ENCODE measurements at places on chromosomes 6 and 20.

DNA sequence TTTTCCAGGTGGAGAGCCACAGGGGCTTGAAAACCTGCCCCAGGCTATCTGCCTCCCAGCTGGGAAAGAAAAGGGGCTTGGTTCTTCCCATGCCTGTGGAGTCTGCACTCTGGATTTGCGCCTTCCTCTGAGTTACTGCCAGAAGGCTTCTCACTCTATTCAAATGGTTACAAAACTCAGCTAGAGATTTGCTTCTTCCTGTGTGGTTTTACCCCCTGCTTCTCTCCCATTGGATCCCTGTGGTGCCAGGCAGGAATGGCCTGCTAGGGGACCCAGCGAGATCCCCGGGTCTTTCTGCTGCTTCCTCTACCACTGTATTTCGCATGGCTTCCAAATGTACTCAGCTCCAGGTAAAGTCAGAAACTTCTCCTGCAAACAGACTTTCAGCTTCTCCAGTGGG lies 192.0 kb upstream of the HS3ST5 start:
- DNase-seq = no peak

- no peak for DNase-seq
Observed at GRCh38 chr6:119533603-119534279, 184.2 kb upstream of the MAN1A1 start.

DNA sequence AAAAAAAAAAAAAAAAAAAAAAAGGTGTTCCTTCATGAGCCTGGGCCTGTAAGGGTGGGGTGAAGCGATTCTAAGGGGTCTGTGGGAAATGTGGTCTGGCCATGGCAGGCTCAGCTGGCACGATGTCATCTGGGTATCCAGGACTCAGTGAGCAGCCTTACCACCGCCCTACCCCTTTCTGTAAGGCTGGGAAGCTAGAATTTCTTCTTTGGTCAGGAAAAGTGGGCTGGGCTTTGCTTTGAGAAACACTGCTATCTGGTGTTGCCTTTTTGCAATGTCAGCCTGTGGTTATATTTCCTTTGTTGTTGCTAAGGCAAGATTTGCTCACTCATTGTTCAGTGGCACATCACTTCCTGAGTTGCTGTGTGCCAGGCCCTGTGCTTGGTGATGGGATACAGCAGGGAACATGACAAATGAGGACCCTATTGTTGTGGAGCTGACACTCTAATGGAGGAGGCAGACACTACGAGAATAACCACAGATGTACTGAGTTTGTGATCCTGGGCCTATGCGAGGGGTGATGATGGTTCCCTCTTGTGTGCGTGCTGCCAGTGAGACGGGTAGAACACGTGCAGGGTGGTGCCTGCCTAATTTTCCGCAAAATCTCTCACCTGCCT lies 45.9 kb upstream of the ZNFX1 start:
- DNase-seq = peak; percentile 42

- DNase-seq = no peak
Observed at GRCh38 chr6:100347901-100348550, 116.7 kb downstream of the SIM1 start.

GRCh38 chr20:17904027-17904426 lies 64.6 kb downstream of the SNX5 start:
- no peak for DNase-seq

GRCh38 chr20:44509762-44510161 lies 12.1 kb downstream of the SERINC3 start:
- no peak for DNase-seq

- DNase-seq = no peak
Observed at GRCh38 chr6:151482290-151482689, 11.5 kb upstream of the CCDC170 start.

- no peak for DNase-seq
Observed at GRCh38 chr6:142455957-142456589, 154.3 kb downstream of the ADGRG6 start.

DNA sequence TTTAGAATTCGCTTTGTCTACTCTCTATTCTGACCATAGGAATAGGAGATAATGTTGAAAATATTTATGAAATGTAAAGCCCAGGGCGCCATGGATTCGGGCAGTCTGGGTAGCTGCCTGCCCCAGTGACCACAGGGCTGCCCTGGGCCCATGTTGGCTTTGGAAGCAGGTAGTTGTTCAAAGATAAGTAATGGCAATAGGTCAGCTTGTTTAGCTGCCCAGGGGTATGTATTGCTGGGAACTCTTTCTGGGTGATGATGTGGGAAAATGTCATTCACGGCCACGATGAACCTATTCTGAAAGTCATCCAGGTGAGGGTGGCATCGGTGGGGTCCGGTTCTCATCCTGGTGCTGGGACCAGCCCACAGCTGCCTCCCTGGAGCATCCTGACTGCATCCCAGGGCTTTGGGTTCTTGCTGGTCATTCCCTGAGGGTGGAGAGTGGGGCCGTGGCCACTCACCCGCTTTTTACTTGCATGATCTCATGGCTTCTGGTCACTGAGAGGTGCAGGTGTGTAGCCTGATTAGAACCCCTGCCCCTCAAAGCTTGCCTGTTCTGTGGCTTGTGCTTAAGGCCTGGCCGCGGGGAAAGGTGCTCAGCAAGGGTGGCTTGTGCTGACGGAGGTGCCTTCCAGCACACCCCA lies 102.8 kb downstream of the ERMARD start:
- no peak for DNase-seq

GRCh38 chr6:22399693-22400092 lies 102.9 kb upstream of the PRL start:
- DNase-seq = no peak

DNA sequence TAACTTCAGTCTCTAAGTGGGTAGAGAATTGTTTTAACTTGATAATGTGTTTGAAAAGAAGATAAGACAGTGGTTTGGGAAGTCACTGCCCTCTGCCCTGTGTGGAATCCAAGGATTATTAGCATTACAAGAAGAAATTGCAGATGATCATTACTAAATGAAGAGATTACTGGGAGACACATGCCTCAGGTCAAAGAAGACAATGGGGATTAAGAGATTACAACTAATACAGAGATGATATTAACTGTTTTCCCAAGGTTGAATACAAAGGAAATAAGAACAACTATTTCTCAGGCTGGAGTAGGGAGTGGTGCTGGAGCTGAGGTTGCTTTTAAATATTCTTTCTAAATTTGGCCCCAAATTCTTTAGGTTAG lies 166.0 kb downstream of the TRMT11 start:
- no peak for DNase-seq

GRCh38 chr20:17966432-17967310 lies 1.9 kb downstream of the SNX5 start:
- DNase-seq = peak; percentile 28

GRCh38 chr6:117496383-117496990 lies 14.0 kb downstream of the DCBLD1 start:
- DNase-seq = no peak

GRCh38 chr6:18513253-18513798 lies 126.2 kb downstream of the RNF144B start:
- no peak for DNase-seq

DNA sequence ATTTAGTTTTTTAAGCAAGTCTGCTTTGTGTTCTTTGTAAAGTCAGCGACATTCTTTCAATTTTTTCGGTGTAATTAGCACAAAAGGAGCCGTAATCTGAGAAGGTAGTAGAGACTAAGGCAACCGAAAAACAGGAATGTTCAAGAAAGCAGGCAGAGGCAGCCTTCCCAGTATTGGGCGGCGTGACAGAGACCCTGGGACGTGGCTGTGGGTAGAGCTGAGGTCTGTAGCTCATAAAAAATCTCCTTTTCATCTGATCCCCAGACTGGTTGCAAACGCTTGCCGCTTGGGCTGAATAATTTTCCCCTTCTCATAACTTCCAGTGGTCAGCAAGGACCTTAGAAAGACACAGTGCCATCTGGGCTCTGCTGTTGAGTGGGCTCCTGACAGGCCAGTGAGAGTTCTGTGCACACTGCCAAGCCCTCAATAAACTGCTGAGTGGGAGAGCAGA lies 30.8 kb downstream of the GNAS start:
- DNase-seq = no peak

GRCh38 chr6:166006900-166007301 lies 160.8 kb downstream of the TBXT start:
- DNase-seq = no peak

DNA sequence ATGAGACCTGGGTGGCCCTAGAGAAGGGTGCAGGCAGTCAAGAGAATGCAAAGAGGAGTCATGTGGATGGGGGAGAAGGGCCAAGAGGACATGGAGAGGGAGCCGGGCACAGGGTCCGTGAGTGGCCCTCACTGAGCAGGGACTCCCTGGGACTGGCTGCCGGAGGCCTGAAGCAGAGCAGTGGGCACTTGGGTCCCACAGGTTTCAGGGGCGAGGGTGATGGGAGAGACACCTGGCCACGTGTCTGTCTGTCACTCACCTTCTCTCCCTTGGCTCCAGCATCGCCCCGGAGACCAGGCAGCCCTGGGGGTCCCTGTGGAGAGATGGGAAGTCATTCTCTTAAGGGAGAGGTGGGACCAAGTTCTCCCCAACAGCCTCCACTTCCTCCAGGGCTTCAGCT lies 25.5 kb downstream of the COL11A2 start:
- no peak for DNase-seq

DNA sequence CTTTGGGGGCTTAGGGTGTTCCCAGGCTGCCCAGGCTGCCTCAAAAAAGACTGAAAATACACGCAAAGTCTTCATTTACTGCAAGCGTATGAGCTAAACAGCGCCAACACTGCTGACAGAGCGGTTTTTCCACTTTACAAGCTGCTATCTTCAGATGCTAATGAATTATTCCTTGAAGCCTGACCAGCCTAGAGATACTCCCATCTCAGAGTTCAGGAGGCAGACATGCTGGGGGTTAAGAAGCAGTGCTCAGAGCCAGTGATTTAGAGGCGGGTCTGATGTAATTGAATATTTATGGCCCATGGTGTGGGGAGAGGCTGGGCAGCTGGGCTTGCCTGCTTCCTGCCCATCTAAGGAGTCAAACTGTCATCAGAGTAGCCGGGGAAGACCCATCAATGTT lies 241.4 kb downstream of the SLC24A3 start:
- no peak for DNase-seq

DNA sequence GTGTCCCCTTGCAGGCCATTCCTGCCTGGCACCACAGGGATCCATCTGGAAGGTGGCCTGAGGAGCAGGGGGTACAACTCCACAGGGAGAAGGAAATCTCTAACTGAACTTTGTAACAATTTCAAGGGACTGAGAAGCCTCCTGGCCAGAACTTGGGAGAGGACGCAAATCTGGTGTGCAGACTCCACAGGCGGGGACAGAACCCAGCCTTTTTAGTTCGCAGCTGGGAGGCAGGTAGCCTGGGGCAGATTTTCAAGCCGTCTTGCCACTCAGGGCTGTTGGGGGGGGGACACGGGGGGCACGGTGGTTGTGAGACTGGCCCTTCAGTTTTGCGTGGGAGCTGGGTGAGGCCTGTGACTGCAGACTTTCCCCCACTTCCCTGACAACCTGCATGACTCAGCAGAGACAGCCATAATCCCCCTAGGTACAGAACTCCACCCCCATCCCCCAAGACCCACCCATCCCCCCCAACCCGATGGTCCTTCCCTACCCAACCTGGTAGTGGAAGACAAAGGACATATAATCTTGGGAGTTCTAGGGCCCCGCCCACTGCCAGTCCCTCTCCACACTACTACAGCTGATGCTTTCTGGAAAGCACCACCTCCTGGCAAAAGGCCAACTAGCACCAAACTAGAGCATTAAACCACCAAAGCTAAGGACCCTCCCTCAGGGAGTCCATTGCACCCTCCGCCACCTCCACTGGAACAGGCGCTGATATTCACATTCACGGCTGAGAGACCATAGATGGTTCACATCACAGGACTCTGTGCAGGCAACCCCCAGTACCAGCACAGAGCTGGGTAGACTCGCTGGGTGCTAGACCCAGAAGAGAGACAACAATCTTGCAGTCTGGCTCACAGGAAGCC lies 3.0 kb upstream of the HUS1B start:
- peak; percentile 24 for DNase-seq

DNA sequence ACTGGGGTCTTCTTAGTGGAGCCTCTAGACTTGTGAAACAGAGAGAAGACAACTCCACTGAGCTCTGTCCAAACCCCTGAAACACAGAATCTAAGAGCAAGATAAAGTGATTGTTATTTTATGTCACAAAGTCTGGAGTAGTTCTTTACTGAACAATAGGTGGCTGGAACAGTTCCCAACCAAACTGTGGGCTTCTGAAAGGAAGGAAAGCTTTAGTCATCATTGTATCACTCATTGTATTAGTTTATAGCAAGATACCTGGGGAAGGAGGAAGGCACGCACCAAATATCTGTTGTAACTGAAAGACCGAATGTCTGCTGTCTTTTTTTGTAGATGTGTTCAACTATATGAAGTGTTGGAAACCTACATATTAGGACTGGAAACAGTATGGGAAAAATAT lies 284.9 kb upstream of the TBX18 start:
- DNase-seq = no peak
